ENCODE measurements at places on chromosomes 1 and 21.

GRCh38 chr1:5686925-5687706, 305.1 kb downstream of the NPHP4 start:
- DNase-seq: no peak

GRCh38 chr1:23274134-23274505, 56.8 kb upstream of the HTR1D start:
- DNase-seq: no peak

DNA sequence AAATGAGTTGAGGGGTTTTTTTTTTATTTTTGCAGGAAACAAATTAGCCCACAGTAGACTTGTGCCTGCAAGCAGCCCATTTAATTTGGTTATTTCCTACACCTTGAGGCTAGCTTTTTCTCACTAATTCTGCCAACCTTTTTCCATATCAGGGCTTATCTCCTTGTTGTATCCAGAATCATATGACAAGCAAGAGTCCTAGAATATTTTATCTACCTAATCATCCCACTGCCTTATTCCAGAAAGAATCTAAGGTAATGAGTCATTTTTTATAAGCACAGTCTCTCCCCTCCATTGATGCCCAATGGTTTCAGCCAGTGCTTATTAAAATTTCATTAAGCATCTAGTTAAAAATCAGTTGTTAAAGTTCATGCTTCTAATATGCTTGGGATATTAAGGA, 324.1 kb downstream of the BARHL2 start:
- no peak for DNase-seq

GRCh38 chr1:243406424-243406823, 150.6 kb downstream of the SDCCAG8 start:
- DNase-seq: no peak

DNA sequence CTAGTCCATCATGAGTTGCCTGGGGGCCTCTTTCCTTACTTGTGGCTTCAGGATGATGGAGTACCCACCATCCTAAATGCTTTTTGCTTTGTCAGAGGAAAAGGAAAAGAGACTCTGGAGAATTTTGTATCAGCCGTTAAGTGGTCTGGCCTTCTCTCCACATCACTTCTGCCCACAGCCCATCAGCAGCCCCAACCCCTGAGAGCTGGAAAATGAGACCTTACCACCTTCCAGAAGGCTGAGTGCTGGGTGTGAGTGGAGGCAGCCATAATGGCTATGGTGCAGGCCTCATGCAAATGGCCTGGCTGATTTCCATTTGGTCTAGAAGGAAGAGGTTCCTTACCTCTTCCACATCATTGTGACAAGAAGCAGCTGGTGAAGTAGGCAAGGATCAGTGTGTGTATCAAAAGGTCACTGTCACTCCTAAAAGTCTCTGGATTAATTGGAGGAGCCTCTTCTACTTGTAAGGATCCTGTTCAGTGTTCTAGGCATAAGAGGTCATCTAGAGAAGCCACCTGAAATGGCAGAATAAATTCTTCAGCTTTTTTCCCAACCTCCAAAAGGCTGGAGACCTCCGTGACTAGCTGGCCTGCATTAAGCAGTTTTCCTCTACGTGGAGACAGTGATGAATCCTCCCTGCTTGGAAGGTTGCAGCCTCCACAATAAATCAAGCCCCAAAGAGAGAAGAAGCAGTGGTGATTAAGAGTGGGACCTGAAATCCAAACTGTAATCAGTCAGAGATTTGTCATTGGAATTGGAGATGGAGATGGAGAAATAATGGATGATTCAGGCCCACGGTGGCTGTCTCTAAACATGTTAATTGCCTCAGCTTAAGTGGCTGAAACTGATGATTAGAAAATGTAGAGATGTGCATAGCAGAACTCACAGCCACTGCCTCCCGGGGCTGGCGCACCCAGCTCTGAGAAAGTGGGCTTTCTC, 111.5 kb downstream of the CNIH3 start:
- no peak for DNase-seq

DNA sequence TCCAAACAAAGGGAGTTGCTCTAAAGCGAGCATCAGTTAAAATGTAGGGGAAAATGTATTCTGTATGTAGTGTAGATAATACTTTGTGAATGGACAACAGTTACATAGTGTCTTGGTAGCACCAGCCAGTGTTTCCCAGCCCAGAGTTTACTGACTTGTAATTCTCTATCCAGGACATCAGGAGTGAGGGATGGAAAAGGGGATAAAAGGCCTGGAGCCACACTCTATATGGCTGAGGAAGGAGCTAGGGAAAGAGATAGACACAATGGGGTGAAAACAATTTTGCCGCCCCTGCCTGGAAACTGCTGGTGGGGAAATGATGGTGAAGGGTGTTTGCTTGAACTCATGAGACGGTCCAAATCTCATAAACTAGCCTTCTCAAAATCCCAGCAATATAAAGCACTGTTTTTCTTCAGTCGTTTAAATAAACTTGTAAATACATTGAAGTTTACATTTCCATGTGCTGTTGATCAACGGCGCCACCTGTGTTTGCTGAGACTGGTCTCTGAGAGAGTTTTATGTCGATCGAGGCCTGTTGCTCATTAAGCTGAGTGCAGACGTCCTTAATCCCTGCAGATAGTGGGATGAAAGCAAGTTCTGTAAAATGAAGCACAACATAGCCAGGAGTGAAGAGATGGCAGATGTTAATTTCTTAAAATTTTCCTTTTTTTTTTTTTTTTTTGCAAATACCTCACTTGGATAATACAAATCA, 27.9 kb upstream of the AGO1 start:
- DNase-seq: no peak

GRCh38 chr1:229209386-229209785, 61.5 kb upstream of the RAB4A start:
- no peak for DNase-seq

GRCh38 chr1:114075546-114076242, 78.0 kb downstream of the SYT6 start:
- DNase-seq: peak; percentile 37

GRCh38 chr1:194114288-194114687, 927.9 kb upstream of the B3GALT2 start:
- no peak for DNase-seq

DNA sequence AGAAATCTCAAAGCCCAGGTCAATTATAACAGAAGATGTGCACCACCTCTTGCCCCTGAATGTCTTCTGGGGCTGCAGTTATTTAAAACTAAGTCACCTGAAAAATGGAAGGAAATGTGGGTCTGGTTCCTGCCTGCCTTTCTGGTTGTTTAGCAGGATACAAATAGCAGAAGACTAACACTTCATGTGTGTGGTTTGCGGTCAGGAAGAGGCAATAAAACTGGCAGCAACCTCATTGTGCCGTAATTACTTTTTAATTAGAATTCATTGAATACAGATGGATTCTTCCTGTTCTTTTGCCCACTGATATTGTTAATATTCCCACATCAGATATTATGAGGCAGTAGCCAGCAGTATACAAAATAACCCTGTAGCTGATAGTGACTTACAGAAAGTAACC, 345.7 kb downstream of the ZNF326 start:
- no peak for DNase-seq

- no peak for DNase-seq
These were observed 77.7 kb upstream of the JUN start for GRCh38 chr1:58861506-58861905.

GRCh38 chr1:46456411-46456963, 33.1 kb upstream of the DMBX1 start:
- no peak for DNase-seq

DNA sequence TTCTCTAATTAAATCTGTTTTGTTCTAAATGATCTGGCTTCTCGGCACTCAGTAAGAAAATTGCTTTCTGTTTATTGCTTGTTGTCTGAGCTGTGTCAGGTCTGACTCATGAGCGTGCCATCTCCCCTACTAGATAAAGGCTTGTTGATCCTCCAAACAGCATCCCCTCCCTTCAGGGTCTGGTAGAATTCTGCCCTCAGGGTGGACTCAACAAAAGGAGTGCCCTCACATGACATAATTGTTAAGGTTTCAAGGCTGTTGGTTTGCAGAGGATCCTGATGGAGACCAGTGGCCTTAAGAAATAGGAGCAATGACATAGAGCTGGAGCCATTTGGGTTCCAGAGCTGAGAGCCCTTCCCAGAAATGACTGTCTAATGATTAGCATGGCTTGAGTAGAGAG, 36.0 kb upstream of the ATP2B4 start:
- DNase-seq: no peak

- no peak for DNase-seq
These were observed 4.9 kb downstream of the MTHFR start for GRCh38 chr1:11800756-11801433.

DNA sequence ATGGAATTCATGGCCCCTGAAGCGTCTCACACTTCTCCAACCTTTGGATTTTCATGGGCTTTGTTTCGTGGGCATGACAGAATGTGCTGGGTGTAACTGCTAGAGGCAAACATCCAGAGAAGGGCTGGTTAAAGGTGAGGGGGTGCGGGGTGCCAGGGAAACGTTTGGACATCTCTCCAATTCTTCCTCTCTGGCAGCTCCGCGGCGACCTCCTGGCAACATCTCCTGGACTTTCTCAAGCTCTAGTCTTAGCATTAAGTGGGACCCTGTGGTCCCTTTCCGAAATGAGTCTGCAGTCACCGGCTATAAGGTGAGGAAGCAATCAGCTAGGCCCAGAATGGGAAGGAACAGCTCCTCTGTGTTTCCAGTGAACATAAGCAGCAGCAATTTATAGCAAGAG, 12.0 kb downstream of the TMEM81 start:
- DNase-seq: no peak

- no peak for DNase-seq
These were observed 90.4 kb upstream of the VAV3 start for GRCh38 chr1:108055387-108055786.

DNA sequence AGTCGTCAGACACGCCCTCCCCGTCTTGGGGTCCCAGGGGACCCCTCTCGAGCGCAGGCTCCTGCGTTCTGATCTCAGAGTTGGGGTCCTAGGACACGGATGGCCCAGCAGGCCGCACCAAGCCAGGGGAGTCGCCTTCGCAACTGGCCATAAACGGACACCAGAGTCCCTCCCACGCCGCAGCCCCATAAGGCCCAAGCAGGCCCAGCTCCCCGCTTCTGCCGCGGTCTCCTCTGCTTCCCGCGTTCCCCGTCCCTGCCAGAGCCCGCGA, 633 bp downstream of the DMRTA2 start:
- no peak for DNase-seq

DNA sequence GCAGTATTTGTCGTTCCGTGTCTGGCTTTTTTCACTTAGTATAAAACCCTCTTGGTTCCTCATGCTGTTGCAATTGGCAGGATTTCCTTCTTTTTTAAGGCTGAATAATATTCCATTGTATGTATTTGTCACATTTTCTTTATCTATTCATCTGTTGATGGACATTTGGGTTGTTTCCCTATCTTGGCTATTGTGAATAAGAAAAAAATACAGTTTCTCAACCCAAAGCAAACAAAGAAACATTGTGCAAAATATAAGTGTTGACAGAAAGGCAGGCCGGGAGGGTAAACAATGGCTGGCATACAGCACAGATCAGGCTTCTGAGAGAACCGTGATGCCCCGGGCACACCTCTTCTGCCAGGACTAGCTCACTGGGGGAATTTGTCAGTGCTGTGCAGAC, 26.9 kb downstream of the NENF start:
- no peak for DNase-seq

GRCh38 chr1:3919706-3920105, 19.6 kb upstream of the C1orf174 start:
- no peak for DNase-seq

DNA sequence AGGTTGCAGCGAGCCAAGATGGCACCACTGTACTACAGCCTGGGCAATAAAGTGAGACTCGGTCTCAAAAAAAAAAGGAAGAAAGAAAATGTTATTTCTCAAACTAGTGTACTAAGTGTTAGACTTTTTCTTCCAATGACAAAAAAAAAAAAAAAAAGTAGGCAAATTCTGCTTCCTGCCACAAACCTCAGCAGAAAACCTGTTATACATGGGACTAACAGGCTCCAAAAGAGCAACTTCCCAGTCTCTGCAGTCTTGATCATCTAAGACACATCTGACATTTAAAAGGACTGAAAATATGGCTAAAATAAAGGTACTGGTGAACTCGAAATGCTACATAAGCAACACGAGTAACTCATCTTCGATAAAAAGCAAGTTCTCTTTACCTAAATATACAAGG, 59.6 kb downstream of the HSF2BP start:
- DNase-seq: no peak

GRCh38 chr1:70061231-70061630, 144.1 kb downstream of the LRRC40 start:
- no peak for DNase-seq

- no peak for DNase-seq
These were observed 570.5 kb downstream of the MRPL39 start for GRCh38 chr21:25036775-25037174.

- DNase-seq: peak; percentile 50
These were observed 16.0 kb downstream of the VANGL2 start for GRCh38 chr1:160416369-160416768.

- no peak for DNase-seq
These were observed 5.8 kb downstream of the TINAGL1 start for GRCh38 chr1:31581821-31582810.

DNA sequence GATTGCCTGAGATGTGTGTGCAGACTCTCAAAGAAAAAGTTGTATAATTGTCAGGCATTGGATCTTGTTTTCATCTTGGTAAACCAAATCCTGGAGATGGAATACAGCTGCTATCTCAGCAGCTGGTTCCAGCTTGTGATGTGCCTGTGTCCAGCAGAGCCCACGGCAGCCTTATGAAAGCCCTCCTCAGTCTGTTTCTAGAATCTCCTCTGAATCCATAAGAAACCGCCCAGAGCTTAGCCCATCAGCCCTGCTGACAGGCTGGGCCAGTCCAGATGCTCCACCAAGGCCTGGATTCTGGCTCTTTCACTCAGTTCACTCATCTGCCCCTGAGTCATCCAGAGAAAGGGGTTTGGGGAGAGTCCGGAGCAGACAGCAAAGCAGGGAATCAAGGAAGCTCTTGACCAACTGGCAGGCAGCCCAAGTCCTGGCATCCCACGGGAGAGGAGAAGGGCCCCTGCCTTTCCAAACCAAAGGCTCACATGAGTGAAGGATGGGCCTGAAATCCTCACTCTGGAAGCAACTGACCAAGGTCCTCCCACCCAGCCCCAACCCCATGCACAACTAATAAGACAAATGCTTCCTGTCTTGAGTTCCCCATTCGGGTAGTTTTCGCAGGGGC, 45.7 kb downstream of the NAV1 start:
- DNase-seq: no peak

DNA sequence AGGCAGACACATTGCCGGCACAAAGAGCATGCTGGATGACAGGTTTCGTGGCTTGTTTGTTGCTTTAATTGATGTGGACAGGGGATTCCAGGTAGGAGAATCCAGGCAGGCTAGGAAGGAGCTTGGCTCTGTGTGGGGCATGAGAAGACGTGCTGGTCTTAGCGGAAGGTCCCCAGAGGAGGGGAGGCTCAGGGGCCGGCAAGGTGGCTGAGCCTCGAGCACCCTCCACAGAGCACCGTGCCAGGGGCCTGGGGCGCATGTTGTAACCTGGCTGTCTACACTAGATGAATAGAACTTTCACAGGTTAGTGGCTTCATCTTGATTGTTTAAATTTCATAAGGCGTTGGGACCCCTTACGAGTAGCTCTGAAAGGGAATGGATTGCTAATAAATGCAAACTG, 223.1 kb downstream of the CAMTA1 start:
- DNase-seq: no peak

Data from GM13976 (cell line).